Activated CD4-positive, alpha-beta T cell treated with anti-CD3 and anti-CD28 coated beads, Interleukin-2, amount 10 ng/mL, durations not matched to agents 7 days and 5 days (primary cell): ENCODE measurements at places on chromosomes 4 and X. TPM values are rescaled to one million over a fixed set of nuclear protein-coding genes. Genes with fewer than 3 reads are reported as not detected.

GRCh38 chr4:74632634-74633033 lies 161.7 kb downstream of the BTC start:
- no peak overlapping the region for H3K4me3 ChIP-seq
- DNase-seq: peak; percentile 33
- H3K4me1 ChIP-seq: peaks cover 12% of the 10 kb centered on the region
- H3K36me3 ChIP-seq: no peaks in the 10 kb centered on the region
- peaks cover 3% of the 10 kb centered on the region for H3K27me3 ChIP-seq
- H3K27ac ChIP-seq: no peak overlapping the region

DNA sequence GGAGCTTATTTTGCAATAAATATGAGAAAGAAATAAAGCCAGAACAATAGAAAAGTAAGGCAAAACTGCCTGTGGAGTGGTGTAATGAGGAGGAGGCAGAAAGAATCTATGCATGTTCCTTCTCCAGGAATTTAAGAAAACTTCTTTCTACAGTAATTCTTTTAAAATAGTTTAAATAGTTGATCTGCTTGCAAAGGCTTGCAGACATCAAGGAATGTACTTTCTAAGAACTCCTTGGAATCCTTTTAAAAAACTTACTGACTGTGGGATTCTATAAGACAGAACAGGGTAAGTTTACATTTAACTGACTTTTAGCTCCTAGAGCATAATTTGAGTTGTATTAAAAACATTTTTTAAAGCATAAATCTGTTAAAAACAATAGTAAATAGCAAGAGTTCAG lies 63.2 kb upstream of the ALB start:
- H3K27me3 ChIP-seq: peaks cover 4% of the 10 kb centered on the region
- H3K27ac ChIP-seq: no peak overlapping the region
- H3K36me3 ChIP-seq: no peaks in the 10 kb centered on the region
- H3K4me3 ChIP-seq: no peak overlapping the region

DNA sequence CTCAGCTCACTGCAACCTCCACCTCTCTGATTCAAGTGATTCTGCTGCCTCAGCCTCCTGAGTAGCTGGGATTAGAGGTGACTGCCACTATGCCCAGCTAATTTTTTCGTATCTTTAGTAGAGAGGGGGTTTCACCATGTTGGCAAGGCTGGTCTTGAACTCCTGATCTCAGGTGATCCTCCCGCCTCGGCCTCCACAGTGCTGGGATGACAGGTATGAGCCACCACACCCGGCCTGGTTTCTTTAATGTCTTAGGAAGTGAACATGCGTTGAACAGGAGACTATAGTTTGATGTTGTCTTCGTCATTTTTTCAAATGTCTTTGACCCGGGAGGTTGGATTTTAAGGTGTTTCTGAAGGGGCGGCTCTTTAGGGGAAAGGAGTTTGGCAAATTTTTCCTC lies 91.0 kb downstream of the DHRSX start:
- no peak overlapping the region for H3K27ac ChIP-seq
- peaks cover 20% of the 10 kb centered on the region for H3K36me3 ChIP-seq
- H3K27me3 ChIP-seq: no peaks in the 10 kb centered on the region
- no peak for DNase-seq
- no peak overlapping the region for H3K4me3 ChIP-seq

DNA sequence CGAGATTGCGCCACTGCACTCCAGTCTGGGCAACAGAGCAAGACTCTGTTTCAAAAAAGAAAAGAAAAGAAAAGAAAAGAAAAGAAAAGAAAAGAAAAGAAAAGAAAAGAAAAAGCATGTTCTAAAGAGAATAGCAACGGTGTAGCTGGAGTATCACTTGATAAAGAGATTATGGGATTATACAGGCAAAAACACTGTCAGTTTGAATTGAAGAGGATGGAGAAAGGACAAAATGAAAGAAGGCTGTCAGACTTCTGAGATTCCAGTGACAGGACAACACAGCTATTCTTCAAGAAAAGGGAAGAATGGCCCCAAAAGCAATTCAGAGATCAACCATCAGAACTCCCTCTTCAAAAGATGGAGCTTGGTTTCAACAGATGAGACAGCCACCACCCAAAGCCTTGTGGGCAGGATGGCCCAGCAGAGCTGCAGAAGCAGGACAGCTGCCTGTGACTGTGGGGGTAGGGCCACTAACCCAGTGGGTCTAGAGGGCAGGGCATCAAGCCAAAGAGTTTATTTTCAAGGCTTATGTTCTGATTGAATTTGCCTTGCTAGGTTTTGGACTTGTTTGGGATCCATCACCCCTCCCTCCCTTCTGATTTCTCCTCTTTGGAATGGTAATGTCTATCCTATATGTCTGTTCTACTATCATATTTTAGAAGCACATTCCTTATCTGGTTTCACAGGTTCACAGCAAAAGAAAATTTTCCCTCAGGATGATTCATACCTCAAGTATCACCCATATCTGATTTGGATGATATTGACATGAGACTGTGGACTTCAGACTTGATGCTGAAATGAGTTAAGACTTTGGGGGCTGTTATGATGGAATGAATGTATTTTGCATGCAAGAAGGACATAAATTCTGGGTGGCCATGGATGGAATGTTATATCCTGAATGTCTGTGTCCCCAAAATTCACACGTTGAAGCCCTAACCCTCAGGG lies 17.5 kb downstream of the RFC1 start:
- H3K27me3 ChIP-seq: no peaks in the 10 kb centered on the region
- no peak for DNase-seq
- H3K4me3 ChIP-seq: no peak overlapping the region

- H3K4me3 ChIP-seq: no peak overlapping the region
- peaks cover 47% of the 10 kb centered on the region for H3K27me3 ChIP-seq
- DNase-seq: no peak
Measured at GRCh38 chr4:61198686-61199085, 1.4 kb upstream of the ADGRL3 start.

DNA sequence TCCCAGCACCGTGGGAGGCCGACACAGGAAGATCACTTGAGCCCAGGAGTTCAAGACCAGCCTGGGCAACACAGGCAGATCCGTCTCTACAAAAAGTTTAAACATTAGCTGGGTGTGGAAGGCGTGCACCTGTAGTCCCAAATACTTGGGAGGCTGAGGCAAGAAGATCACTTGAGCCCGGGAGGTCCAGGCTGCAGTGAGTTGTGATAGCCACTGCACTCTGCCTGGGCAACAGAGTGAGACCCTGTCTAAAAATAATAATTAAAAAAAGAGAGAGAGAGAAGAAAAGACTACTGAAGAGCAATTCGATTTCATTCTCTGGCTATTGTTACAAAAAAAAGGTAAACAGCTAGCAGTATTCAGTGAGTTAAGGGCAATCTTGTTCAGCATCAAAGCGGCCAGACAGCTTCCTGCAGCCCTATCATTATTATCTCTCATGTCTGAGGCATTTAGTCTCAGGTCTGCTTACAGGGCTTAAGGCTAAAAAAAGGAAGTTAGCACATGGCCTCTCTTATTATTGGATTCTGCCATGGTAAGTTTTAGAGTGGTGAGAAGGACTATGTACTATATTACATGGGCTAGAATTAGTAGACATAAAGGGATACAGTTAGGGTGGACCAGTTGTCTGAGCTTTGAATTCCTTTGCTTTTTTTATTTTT lies 37.9 kb downstream of the ARHGEF6 start:
- no peak for DNase-seq
- H3K27me3 ChIP-seq: no peaks in the 10 kb centered on the region
- H3K36me3 ChIP-seq: peaks cover 75% of the 10 kb centered on the region
- H3K27ac ChIP-seq: peak overlapping the region; percentile 5
- H3K4me1 ChIP-seq: peaks cover 53% of the 10 kb centered on the region

DNA sequence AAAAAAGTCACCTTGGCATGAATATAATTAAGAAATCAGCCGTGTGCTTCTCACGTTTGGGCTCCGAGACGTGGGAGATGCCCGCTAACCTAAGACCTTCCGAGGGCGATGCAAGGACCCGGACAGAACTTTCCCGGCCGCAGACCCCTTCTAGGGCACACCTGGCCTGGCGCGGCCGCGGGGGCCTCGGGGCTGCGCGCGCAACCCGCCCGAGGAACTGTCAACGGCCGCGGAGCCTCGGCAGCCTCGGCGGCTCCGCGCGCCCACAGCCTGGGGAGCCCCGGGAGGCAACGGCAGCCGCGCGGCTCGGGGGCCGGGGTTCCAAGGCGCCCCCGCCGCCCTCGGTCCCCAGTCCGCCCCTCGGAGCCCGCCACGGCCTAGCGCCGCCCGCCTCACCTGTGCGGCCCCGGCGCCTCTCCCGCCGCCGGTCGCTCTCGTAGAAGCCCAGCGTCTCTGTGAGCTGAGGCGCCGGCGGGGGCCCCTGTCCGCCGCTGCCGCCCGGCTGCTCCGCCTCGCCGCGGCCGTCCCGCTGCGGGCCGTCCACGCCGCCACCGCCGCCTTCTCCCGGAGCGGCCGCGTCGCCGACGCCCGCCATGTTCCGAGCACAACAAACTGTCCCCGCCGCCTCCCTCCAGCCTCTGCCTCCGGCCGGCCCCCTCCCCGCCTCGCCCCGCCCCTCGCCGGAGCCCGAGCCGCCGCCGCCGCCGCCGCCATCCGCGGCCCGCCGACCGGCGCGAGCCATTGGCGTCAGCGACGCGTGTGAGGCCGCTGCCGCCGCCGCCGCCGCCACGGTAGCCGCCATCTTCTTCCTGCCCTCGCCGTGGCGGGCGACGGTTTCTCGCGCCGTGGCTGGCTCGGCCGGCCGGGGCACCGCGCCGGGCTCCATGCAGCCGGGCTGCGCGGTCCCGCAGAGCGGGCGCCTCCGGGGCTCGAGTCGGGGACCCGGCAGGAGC lies at the start of gene TAPT1:
TAPT1 (minus strand) TSS at position 609 of the 953 bp plus-strand sequence; CDS start at position 595, 14 bp downstream.
- peak within 1 kb of the TSS; percentile 97 for H3K27ac ChIP-seq
- peaks cover 47% of the 10 kb centered on the region for H3K4me1 ChIP-seq
- peak within 1 kb of the TSS; percentile 91 for H3K4me3 ChIP-seq
- peaks cover 31% of the 10 kb centered on the region for H3K36me3 ChIP-seq
- peak; percentile 73 for DNase-seq
- H3K27me3 ChIP-seq: no peaks in the 10 kb centered on the region

DNA sequence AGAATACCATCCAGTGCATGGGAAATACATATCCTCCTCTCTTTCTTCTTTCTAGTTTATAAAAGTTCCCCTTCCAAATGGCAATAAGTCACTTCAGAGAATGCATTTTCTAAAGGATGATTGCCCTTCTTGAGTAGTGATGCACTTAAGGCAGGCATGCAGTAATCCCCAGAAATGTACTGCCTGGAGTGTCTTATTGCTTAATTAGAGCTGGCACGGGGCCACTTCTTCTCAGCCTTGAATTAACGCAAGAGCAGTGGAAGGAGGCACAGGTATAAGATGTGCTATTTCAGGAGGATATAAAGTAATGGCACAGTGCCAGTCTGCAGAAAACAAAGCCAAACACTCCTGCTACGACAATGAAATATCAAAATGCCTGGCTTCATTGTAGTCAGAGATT lies 371.4 kb upstream of the FAM241A start:
- H3K4me3 ChIP-seq: no peak overlapping the region
- no peak overlapping the region for H3K27ac ChIP-seq
- H3K4me1 ChIP-seq: no peaks in the 10 kb centered on the region
- H3K36me3 ChIP-seq: no peaks in the 10 kb centered on the region
- H3K27me3 ChIP-seq: no peaks in the 10 kb centered on the region

The SOX3 gene
- not detected for total RNA-seq

The DKK2 gene
- not detected for total RNA-seq

The SPIN2A gene
- total RNA-seq: 1.00 TPM

The TMEM255A gene
- not detected for total RNA-seq

The XPNPEP2 gene
- total RNA-seq: 1.1 TPM
